Heart right ventricle (tissue), 16 donors: ENCODE measurements at places on chromosomes 7 and 10. TPM values are rescaled to one million over a fixed set of nuclear protein-coding genes. Genes with fewer than 3 reads are reported as not detected.

GRCh38 chr7:49433794-49434193, 339.6 kb upstream of the VWC2 start:
- no peaks in the 10 kb centered on the region for H3K4me1 ChIP-seq
- no peak for DNase-seq
- no peaks in the 10 kb centered on the region for H3K27me3 ChIP-seq
- no peak overlapping the region for H3K27ac ChIP-seq
- H3K36me3 ChIP-seq = no peaks in the 10 kb centered on the region

DNA sequence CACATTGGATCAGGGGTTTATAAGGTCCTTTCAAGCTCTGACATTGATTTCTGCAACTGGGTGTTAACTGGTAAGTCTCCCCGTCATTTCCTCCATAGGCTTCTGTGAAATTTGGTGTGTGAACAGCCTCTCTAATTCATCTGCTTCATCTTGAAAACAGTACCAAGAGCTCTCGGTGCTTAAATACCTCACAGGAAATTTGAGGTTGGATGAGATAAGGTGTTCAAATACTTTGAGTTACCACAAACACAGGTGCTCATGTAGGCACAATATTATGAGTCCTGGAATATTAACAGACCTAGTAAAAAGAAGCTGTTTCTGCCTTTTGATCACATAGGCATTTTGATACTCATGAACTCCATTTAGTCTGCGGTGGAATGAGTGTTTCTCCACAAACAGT, 85.2 kb downstream of the RTKN2 start:
- no peaks in the 10 kb centered on the region for H3K27me3 ChIP-seq
- H3K4me1 ChIP-seq = peaks cover 13% of the 10 kb centered on the region
- no peak overlapping the region for H3K27ac ChIP-seq
- no peaks in the 10 kb centered on the region for H3K36me3 ChIP-seq

DNA sequence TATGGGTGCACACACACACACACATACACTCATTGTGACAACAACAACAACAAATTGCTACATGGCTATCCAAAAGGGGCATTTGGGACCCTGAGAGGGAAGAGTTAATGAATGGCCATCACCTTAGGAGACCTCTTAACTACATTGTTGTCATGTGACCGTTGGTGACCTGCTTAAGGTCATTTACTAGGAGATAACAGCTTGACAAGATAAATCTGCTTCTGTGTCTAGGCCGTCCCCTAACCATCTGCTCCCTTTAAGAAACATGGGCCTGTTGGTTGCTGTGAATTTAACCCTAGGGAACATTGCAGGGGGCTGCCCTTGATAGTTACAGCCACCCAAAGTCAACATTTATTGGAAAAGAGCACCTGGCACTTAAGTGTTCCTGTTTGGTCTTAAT, 29.7 kb downstream of the C1QL3 start:
- H3K27me3 ChIP-seq = no peaks in the 10 kb centered on the region
- no peaks in the 10 kb centered on the region for H3K4me1 ChIP-seq
- H3K4me3 ChIP-seq = no peak overlapping the region
- no peak overlapping the region for H3K27ac ChIP-seq

- no peaks in the 10 kb centered on the region for H3K36me3 ChIP-seq
- no peak overlapping the region for H3K4me3 ChIP-seq
- H3K4me1 ChIP-seq = no peaks in the 10 kb centered on the region
- no peak for DNase-seq
Observed at GRCh38 chr7:20737840-20738448, 48.7 kb downstream of the SP8 start.

DNA sequence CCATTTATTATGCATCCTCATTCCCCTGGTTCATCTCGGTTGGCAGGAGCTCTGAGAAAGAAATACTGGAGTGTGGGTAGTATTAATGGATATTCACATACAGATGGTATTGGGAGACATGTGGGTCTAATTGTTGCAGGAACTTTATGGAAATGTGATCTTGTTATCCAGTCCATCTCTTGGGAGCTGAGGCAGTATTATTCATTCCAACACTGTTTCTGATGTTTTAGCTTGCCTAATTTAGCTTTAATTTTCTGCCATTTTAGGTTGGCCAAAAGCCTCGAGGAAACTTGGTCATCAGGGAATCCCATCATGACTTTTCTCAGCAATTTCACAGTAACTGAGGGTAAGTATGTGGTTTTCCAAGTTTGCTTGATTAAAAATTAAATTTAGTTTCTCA, 125.7 kb downstream of the ABCA13 start:
- no peak for DNase-seq
- H3K4me3 ChIP-seq = no peak overlapping the region
- H3K4me1 ChIP-seq = no peaks in the 10 kb centered on the region
- H3K27ac ChIP-seq = no peak overlapping the region
- H3K36me3 ChIP-seq = no peaks in the 10 kb centered on the region

GRCh38 chr7:11281953-11282352, 308.3 kb downstream of the PHF14 start:
- H3K36me3 ChIP-seq = no peaks in the 10 kb centered on the region
- no peak overlapping the region for H3K27ac ChIP-seq
- DNase-seq = no peak
- H3K27me3 ChIP-seq = no peaks in the 10 kb centered on the region
- H3K4me1 ChIP-seq = no peaks in the 10 kb centered on the region

Gene PPP1R17
- not detected for polyA plus RNA-seq

DNA sequence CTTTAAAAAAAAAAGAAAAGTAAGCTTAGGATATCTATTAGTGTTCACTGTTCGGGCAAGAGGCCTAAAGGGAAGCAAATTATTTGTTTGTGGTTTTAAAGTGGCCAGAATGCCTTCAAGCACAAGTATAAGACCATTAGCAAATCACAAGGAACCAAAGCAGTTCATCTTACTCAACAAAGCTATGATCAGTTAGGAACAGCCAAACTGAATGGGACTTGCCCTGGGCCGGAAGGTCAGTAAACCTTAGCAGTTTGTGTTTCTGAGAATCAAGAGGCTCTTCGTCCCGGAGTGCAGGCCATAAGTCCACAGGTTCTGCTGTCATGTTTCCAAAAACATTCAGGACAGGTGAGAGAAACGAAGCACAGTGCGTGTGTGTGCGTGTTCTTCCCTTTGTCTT, 4.5 kb downstream of the FBXW4 start:
- no peaks in the 10 kb centered on the region for H3K36me3 ChIP-seq
- no peak for DNase-seq
- peak overlapping the region; percentile 19 for H3K27ac ChIP-seq
- H3K4me1 ChIP-seq = peaks cover 55% of the 10 kb centered on the region
- H3K27me3 ChIP-seq = no peaks in the 10 kb centered on the region
- no peak overlapping the region for H3K4me3 ChIP-seq

Gene OLAH
- polyA plus RNA-seq = 0.38 TPM

DNA sequence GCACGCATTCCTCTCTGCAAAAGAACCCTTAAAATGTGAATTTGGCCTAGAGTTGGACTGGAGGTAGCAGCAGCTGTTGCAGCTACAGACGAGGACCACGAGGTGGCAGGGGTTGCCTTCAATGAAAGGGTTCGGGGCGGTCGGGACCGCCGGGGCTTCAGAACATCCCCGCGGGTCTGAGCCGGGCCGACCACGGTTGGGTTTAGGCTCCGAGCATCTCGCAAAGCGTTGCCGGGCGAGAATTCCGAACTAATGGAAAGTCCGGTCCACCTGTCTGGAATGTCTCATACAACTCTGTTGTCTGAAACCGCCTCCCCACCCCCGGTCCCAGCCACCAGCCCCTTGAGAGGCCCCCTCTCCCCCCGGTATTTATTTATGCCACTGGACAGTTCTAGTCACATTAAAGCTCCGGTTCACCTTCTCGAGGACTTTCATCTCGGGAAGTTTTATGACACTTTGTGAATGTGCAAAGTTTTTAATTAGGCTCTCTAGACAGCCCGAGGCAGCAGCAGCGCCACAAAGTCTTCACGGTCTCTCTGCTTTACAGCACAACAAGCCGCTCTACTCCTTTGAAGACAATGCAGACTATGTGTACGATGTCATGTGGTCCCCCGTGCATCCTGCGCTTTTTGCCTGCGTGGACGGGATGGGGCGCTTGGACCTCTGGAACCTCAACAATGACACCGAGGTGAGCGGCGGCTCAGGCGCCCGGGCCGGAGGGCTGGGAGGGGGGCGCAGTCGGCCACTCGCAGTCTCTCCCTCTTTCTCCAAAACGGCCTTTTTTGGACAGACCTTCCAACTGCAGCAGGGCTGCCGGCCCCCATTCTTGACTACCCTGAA, 246.2 kb downstream of the SLC25A13 start:
- DNase-seq = peak; percentile 57
- no peaks in the 10 kb centered on the region for H3K36me3 ChIP-seq
- H3K27ac ChIP-seq = no peak overlapping the region
- peaks cover 6% of the 10 kb centered on the region for H3K4me1 ChIP-seq
